ENCODE measurements at places on chromosomes 5 and 9.
A peak's percentile ranks its signal among the peaks of the same experiment; 100 is the strongest.

DNA sequence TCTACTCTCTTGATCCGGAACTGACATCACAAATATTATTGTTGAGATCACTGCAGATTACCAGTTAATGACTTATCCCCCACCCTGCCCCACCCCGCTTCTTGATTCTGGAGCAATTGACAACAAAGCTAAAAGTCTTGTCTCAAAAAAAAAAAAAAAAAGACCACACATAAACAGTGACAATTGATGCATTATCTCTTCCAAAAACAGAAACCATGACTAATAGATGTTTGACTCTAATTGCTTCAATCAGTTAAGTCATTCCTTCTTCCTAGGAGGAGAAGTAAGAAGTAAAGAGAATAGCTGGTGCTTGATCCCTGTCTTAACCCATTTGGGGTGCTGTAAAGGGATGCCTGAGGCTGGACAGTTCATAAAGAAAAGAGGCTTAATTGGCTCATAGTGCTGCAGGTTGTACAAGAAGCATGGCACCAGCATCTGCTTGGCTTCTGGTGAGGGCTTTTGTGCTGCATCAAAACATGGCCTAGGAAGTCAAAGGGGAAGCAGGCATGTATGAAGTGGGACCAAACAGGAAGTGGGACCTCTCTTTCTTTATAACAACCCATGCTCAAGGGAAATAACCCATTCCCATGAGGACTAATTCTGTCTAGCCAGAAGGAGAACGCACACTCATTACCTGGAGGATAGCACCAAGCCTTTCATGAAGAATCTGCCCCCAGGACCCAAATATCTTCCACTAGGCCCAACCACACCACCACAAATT is 158.7 kb downstream of the TMEM167A start:
- no peak for DNase-seq

DNA sequence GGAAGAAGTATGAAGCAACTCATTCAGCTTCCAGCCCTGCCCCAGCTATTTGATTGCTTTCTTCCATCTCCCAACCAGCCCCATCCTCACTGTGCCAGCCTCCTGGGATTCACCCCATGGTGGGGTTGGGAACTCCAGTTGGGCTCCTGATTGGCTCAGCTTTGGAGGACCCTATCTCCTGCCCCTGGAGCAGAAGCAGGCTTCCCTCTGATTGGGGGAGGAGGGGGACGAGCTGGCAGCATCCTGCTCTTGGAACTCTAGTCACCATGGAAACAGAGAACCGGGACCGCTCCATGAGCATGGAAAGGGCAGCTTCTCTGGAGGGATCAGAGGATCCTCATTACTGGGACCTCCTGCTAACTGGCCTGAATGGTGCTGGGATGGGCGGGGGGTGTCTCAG is 2.6 kb downstream of the SLC6A7 start:
- no peak for DNase-seq

GRCh38 chr9:28620011-28620410 is 1046.7 kb upstream of the C9orf72 start:
- DNase-seq = no peak

- peak; percentile 27 for DNase-seq
Measured at GRCh38 chr9:113614843-113615648, 151.5 kb downstream of the RGS3 start.

GRCh38 chr5:73709536-73710129 is 83.6 kb downstream of the ARHGEF28 start:
- DNase-seq = no peak

- no peak for DNase-seq
Measured at GRCh38 chr5:149453618-149454415, 74.7 kb upstream of the IL17B start.

- DNase-seq = no peak
Measured at GRCh38 chr9:68969538-68969937, 44.4 kb downstream of the PRKACG start.

DNA sequence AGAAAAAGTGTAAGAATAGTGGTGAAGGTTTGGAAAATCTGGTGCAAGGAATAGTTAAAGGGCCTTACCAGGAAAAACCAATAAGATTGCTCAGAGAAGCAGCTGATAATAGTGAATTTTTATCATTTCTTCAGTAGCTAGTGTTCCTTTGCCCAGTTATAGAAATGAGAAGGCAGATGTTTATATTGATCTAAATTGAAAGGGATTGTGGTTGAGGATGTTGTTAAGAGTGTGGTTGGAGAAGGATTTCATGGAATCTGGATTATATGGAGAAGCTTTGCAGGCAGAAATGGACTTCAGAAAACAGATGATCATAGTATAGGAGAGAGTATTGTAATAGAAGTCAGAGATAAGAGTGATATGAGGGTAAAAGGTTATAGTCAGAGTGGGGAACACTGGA is 102.6 kb downstream of the XRCC4 start:
- DNase-seq = no peak
